ENCODE measurements at places on chromosomes 13 and 19.

- no peak for DNase-seq
These were observed 27.9 kb downstream of the FLT1 start for GRCh38 chr13:28467034-28467433.

- DNase-seq: no peak
These were observed 2.4 kb downstream of the BLOC1S3 start for GRCh38 chr19:45180936-45181335.

DNA sequence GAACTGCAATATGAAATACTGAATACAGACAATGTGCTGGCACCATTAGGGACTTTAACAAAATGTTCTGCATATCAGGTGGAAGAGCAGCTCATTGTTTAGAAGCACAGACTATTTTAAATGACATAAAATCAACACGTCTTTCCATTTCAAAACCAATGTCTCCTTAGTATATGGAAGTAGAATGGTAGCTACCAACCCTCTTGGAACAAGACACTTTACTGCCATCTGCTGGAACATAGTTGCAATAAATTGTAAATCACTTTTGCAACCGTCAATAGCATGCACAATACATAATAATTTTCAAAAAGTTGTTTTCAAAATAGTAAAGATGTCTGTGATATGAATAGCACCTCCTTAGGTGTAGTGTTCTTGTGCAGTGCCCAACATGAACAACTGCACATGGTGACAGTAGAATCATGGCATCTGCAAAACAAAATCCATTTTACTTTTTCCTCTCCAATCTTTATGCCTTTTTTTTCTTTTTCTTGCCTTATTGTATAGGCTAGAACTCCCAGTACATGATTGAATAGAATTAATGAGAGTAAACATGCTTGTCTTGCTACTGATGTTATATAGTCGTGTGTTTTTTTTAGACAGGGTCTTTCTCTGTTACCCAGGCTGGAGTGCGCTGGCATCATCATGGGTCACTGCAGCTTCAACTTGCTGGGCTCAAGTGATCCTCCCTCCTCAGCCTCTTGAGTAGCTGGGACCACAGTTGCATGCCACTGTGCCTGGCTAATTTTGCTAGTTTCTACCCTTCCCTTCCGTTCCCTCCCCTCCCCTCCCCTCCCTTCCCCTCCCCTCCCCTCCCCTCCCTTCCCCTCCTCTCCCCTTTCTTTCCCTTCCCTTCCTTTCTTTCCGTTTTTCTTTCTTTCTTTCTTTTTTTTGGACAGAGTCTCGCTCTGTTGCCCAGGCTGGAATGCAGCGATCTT lies 7.8 kb upstream of the LYPD5 start:
- DNase-seq: no peak

DNA sequence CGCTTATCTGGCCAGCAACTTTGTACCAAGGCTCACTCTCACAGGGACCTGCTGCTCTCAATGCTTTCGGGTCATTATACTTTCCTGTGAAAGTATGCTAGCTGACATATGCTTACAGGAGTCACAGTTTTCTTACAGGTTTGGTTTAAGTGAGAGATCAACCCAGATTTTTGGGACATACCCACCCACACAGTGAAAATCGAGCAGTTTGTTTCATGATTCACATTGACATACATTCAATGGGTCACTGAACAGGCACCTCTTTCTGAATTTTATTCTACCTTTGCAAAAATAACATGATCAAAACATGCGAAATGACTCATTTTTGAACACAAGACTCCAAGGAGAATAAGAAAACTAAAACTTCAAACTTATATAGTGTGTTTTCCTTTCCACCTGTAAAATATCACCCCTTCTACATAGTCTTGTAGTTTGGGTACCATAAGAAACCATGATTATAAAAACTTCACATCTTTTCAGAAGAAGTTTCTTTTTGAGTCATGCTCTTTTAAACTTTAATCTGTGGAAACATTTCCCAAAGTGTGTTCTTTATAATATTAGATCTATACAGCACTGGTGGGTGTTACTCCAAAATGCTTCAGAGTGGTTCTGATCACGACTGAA lies 44.3 kb upstream of the TEX29 start:
- no peak for DNase-seq

DNA sequence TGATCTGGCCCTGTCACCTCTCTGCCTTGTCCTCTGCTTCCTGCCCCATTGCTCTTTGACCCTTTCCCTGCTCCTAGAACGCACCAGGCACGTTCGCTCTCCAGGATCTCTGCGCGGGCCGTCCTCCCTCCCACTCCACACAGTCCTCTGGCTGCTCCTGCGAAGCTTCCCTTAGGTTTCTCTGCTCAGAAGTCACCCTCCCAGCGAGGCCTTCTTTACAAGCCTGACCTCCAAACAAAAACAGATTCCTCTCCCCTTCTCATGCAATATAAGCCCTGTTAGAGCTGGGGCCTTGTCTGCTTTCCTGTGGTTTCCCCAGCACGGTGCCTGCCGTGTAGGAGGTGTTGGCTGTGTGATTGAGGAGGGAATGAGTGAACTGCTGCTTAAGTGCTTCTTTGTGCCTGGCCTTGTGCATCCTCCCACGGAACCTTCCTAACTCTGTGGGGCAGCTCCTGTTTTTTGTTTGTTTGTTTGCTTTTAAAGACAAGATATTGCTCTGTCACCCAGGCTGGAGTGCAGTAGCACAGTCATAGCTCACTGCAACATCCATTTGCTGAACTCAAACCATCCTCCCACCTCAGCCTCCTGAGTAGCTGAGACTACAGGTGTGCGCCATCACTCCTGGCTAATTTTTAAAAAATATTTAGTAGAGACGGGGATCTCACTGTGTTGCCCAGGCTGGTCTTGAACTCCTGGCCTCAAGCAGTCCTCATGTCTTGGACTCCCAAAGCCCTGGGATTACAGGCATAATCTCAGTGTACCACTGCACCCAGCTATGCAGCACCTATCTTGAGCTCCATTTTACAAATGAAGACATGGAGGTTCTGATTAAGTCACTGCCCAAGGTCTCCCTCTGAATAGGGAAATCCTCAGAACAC lies 82.0 kb downstream of the SIPA1L3 start:
- DNase-seq: no peak

- no peak for DNase-seq
These were observed 229.4 kb downstream of the NDFIP2 start for GRCh38 chr13:79710376-79710775.

DNA sequence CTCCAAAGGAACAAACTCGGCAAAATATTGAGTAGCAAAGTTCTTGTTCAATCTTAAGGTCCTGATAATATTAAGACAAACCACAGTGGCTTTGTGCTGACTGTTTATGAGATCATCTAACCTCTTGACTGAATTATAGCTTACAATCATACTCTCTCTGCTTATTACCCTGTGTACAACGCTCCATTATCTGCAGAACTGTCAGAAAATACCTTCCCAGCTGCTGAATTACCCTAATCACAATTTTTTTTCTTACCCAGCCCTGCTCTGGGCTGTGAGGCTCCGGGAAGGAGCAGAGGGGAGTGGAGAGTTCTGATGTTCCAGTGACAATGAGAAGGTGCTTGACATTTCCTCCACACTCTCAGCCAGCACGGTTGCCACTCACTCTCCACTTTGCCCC lies 64.8 kb downstream of the DCT start:
- DNase-seq: no peak

- DNase-seq: no peak
These were observed 3.4 kb upstream of the NUP62 start for GRCh38 chr19:49932731-49933131.

GRCh38 chr13:94956417-94957110 lies 244.2 kb upstream of the SOX21 start:
- no peak for DNase-seq

- no peak for DNase-seq
These were observed 758 bp upstream of the ZNF888 start for GRCh38 chr19:52923778-52924593.

- no peak for DNase-seq
These were observed 14.9 kb downstream of the FGF21 start for GRCh38 chr19:48770266-48770665.

- no peak for DNase-seq
These were observed 162.8 kb upstream of the SOX1 start for GRCh38 chr13:111904166-111904565.

DNA sequence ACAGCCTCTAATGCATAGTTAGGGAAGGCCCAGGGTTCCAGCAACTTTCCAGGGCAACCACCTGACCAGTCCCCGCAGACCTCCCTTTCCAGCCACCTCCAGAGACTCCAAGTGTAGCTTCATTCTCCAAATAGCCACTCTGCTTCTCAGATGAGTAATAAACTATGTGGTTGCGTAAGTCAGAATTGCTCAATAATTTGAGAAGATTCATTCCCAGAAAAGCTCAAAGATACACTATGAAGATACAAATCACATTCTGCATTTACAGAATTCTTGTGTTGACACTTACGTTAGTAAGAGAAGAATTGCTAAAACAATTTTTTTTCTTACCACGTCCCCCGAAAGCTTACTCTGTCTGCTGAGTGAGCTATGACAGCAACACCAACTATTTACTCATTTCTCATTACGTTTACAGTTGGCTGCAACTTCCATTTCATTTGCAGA lies 8.2 kb upstream of the LATS2 start:
- DNase-seq: no peak

DNA sequence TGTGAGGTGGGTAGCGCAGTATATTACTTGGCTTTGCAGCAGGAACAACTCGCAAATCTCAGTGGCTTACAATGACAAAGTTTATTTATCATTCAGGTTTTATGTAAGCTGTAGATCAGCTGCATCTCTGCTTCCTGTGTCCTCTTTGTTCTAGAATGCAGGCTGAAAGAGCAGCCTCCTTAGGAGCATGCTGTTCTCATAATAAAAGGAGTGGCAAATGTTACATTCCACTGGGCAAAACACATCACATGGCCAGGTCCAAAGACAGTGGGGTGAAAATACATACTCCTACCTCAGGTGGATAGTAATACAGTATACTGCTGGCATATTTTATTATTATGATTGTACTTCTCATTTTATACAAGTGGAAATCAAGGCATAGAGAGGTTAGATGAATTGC lies 1.2 kb upstream of the CSNK1A1L start:
- DNase-seq: no peak

DNA sequence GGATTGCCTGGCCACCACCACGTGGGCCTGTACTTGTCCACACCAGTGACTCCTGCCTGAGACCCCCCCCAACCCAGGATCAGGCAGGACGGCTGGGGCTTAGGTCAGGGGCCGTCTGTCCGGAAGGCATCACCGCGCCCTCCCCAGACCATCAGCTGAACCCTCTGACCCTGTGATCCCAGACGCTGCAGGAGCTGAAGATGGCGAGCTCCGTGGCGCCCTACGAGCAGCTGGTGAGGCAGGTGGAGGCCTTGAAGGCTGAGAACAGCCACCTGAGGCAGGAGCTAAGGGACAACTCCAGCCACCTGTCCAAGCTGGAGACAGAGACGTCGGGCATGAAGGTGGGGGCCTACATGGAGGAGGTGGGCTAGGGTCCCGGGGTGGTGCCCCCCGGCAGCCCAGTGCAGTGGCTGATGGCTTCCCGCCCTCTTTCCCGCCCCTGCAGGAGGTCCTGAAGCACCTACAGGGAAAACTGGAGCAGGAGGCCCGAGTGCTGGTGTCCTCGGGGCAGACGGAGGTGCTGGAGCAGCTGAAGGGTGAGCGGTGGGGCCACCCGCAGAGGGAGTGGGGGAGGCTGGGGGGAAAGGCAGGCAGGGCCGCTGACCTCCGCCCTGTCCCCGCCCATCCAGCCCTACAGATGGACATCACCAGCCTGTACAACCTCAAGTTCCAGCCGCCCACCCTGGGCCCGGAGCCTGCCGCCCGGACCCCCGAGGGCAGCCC lies 3.0 kb downstream of the APC2 start:
- no peak for DNase-seq

GRCh38 chr13:65532231-65532630 lies 1697.9 kb downstream of the PCDH9 start:
- DNase-seq: no peak

Measured in stimulated activated effector memory CD8-positive, alpha-beta T cell treated with anti-CD3 and anti-CD28 coated beads, Interleukin-12 subunit alpha, Interleukin-12 subunit beta, amount 100 ng/mL, for 72 hours (primary cell).